CD8-positive, alpha-beta T cell (primary cell): ENCODE measurements at places on chromosomes 6 and 20.

DNA sequence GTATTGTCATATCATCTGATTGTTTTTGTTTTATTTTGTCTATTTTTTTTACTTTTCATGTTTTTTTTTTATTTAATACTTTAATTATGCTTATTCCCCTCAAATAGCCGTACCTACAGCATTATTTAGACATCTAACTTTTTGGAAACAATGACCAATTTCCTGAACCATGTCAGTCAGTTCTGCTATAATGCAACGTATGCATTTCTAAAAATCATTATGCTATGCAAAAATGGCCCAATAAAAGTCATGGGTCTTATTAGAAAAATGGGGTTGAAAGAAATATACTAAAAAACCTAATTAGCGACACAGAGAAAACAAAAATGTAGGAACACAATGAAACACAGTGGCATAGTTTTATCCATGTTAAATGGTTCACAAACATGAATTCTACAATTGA, 1454.7 kb downstream of the GRIK2 start:
- DNase-seq, result no peak

DNA sequence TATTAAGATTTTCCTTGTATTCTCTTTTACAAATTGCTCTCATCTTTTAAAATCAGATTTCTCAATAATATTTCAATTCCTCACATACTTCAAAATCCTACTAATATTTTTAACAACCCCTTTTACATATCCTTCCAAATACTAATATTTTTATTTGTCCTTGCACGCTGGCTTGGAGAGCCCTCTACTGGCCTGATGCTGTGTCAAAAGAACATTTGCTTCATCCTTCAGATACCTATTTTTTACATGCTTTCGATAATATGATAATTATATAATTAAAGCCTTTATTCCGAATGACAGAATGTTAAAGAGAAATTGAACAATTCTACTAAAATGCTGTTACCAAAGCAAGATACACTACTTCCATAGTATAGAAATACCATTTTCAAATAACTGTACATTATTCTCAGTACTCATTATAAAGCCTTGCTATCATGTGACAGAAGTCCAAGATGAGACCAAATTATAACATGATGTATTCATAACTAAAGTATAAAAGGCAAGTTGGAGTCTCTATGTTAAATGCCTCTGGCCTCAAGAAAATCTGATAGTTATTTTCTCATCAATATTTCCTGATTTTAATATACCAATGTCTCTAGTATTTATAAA, 39.0 kb upstream of the PLN start:
- no peak for DNase-seq

DNA sequence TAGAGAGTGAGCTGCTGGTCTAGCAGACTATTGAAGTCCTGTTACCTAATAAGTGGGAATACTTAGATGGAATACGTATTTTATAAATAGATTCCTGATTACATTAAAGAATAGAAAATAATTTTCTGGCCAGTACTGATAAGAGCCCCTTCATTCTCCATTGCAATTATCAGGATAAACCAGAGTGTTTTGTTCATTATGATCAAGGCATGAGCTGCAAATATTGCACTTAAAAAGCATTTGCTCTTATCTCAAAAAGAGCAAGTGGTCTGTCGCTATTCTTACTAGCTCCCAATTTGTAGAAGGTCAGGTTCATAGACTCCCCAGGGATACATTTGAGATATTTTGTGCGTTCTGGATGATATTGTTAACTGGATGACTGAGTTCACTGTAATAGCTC, 73.1 kb upstream of the PLCB4 start:
- no peak for DNase-seq

GRCh38 chr20:60281295-60281694, 323.1 kb downstream of the CDH26 start:
- no peak for DNase-seq

DNA sequence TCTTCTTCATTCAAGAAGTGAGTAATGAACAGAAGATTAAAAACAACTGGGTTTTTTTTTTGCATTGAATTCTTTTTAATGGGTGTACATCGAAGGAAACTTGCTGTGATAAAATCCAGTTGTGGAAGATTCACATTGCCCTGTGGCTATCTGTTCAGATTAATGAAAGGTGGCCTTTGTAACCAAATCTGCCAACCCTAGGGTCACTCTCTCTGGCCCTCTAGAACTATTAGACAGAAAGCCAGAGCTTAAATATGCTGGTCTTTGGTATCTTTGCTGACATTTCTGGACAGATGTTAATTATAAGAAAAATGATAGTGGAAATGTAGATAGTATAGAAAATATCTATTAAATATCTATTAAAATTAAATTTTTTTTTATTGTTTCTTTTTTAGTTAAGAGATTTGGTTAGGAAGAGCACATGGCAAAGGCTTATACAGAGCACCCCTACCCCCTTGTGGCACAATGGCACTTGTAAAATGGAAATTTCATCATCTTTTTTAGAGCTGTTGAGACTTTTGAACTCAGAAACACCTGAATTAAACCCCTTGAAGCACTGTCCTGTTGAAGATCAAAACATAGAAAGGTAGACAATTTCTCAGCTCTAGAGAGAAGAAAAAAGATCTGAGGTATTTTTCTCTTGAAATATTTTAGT, 572.5 kb downstream of the PKHD1 start:
- no peak for DNase-seq

GRCh38 chr6:31579546-31580437, 2.4 kb downstream of the LTB start:
- no peak for DNase-seq

DNA sequence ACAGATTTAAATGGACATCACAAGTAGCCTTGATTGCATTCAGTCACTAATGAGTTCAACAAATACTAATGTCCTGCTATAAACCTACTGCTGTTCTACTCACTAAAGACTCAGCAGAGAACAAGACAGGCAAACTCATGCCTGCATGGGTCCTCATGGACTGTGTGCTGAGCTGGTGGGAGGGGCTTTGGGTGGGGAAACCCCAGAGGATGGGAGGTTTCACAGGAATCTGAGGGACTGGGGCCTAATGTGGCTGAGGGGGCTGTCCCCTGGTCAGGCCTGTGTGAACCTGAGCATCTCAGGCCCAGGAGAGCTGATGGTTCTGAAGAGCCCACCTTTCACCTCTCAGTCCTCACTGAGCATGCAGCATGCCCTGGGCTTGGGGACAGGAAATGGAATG, 1.4 kb downstream of the CST8 start:
- peak; percentile 29 for DNase-seq
